ENCODE measurements at places on chromosomes 12 and 14. TPM values are rescaled to one million over a fixed set of nuclear protein-coding genes. Genes with fewer than 3 reads are reported as not detected.

LACRT gene
- not detected for polyA plus RNA-seq

KRT7 gene
- polyA plus RNA-seq: 2.7 TPM

GMPR2 gene
- polyA plus RNA-seq: 84.7 TPM

WBP11 gene
- 46.2 TPM for polyA plus RNA-seq

CLEC6A gene
- polyA plus RNA-seq: 6.3 TPM

RHOF gene
- 7.1 TPM for polyA plus RNA-seq

KLRD1 gene
- polyA plus RNA-seq: 0.79 TPM

CLEC1B gene
- polyA plus RNA-seq: not detected

ANO6 gene
- 10.2 TPM for polyA plus RNA-seq

TEX52 gene
- polyA plus RNA-seq: not detected

CELA1 gene
- polyA plus RNA-seq: 3.0 TPM

ANKRD33 gene
- not detected for polyA plus RNA-seq

E2F7 gene
- not detected for polyA plus RNA-seq

CLEC4D gene
- polyA plus RNA-seq: 56.2 TPM

CLEC4C gene
- polyA plus RNA-seq: not detected

DPPA3 gene
- polyA plus RNA-seq: not detected

GDF3 gene
- polyA plus RNA-seq: not detected

C1QL4 gene
- polyA plus RNA-seq: not detected

IGF1 gene
- polyA plus RNA-seq: not detected

SLC10A1 gene
- not detected for polyA plus RNA-seq

SRRM4 gene
- not detected for polyA plus RNA-seq

ALG10B gene
- 2.3 TPM for polyA plus RNA-seq

FOXM1 gene
- polyA plus RNA-seq: 0.03 TPM

NEUROD4 gene
- polyA plus RNA-seq: not detected

TBC1D30 gene
- 2.8 TPM for polyA plus RNA-seq

SLC5A8 gene
- not detected for polyA plus RNA-seq

CD163L1 gene
- 0.17 TPM for polyA plus RNA-seq

ATF7 gene
- polyA plus RNA-seq: 24.4 TPM

PRMT5 gene
- 44.1 TPM for polyA plus RNA-seq

KRT79 gene
- polyA plus RNA-seq: not detected

PSMD9 gene
- polyA plus RNA-seq: 135 TPM

MUCL1 gene
- not detected for polyA plus RNA-seq

ADAM21 gene
- not detected for polyA plus RNA-seq

ANO2 gene
- polyA plus RNA-seq: not detected

PTPRB gene
- polyA plus RNA-seq: not detected

HOXC5 gene
- not detected for polyA plus RNA-seq

STYK1 gene
- not detected for polyA plus RNA-seq

KLRC1 gene
- not detected for polyA plus RNA-seq

IQSEC3 gene
- not detected for polyA plus RNA-seq

ALDH2 gene
- 272 TPM for polyA plus RNA-seq

KRT74 gene
- polyA plus RNA-seq: not detected

OR10G2 gene
- not detected for polyA plus RNA-seq

KRT78 gene
- polyA plus RNA-seq: not detected

ALDH1L2 gene
- polyA plus RNA-seq: 0.20 TPM

KLHL33 gene
- not detected for polyA plus RNA-seq

THAP2 gene
- polyA plus RNA-seq: 3.5 TPM

TAS2R10 gene
- not detected for polyA plus RNA-seq

OR4M1 gene
- polyA plus RNA-seq: not detected

CCDC175 gene
- polyA plus RNA-seq: not detected

PROX2 gene
- polyA plus RNA-seq: not detected

FAM177A1 gene
- 48.1 TPM for polyA plus RNA-seq

DHRS7 gene
- polyA plus RNA-seq: 32.1 TPM

SLC39A2 gene
- polyA plus RNA-seq: not detected

RNASE7 gene
- polyA plus RNA-seq: not detected

KRT72 gene
- not detected for polyA plus RNA-seq

ARHGEF40 gene
- 97.4 TPM for polyA plus RNA-seq

KLRB1 gene
- 0.28 TPM for polyA plus RNA-seq

Measured in CD14-positive monocyte (primary cell).